ENCODE measurements at places on chromosomes 6 and 20.

DNA sequence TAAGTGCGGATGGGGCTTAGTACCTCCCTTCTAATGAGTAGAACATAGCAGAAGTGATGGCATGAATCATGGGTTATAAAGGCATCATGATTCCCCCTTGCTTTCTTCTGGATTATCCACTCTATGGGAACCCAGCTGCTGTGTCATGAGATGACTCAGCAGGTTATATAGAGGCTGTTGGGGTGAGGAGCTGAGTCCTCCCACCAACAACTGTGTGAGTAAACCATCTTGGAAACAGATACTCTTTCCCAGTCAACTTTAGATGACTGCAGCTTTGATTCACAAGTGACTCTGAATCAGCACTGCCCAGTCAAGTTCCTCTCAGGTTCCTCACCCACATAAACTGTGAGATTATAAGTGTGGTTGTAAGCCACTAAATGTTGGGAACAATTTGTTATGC lies 46.3 kb downstream of the FAM83B start:
- DNase-seq: no peak

DNA sequence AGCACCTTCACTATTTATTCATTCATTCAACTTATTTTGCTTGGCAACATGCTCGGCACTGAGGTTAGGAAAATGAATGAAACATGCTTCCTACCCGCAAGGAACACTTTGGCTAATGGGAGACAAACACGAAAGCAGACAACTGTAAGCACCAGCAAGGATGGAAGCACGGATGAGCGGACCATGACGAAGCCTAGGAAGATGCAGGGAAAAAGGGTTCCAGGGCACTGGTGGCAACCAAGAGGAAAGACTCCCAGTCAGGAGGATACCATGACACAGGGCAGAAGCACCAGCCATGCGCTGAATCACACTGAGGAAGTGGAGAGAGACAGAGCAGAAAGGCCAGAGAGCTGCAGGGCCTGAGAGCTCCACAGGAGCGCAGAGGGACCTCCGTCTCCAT lies 9.8 kb downstream of the PDE10A start:
- DNase-seq: no peak

GRCh38 chr20:4637081-4637797 lies 84.5 kb upstream of the PRND start:
- DNase-seq: no peak

DNA sequence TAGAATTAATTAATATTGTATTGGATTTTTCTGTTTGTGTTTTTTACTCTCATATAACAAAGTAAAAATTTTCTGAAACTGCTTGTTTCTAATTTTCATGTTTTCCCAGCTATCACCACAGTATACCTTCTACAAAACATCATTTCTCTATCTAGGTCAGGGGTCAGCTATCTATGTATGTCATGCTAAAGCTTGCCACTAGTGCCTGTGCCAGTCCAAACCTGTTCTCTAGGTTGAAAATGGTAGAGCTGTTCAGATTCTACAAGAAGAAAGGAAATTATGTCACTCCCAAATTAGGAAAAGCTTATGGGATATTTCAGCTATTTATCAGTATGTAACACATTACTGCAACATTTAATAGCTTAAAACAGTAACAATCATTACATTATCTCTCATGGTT lies 5.8 kb upstream of the ME1 start:
- DNase-seq: no peak

GRCh38 chr6:91653895-91654294 lies 1067.0 kb upstream of the MAP3K7 start:
- no peak for DNase-seq

- no peak for DNase-seq
These were observed 12.8 kb upstream of the ZNF831 start for GRCh38 chr20:59150821-59151251.

- DNase-seq: no peak
These were observed 23.1 kb downstream of the TFAP2A start for GRCh38 chr6:10391799-10392198.

DNA sequence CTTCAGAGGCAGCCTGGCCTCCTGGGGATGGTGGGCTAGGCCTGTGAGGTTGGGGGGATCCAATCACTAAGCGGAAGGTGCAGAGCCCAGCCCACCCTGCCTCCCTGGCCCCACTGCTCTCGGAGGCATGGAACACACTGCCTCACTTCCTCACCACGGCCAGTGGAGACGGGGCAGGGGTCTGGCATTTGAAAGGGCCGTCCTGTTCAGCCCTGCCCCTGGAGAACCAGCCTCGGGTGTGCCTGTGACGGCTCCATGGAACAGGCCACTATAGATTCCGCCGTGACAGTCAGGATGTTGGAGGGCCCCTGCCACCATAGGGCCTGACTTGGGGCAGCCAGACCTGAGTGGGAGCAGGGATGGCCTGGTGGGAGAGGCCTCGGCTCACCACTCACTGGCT lies 110.2 kb downstream of the DACT2 start:
- no peak for DNase-seq

- DNase-seq: no peak
These were observed 129.2 kb upstream of the SNX9 start for GRCh38 chr6:157693867-157694266.

DNA sequence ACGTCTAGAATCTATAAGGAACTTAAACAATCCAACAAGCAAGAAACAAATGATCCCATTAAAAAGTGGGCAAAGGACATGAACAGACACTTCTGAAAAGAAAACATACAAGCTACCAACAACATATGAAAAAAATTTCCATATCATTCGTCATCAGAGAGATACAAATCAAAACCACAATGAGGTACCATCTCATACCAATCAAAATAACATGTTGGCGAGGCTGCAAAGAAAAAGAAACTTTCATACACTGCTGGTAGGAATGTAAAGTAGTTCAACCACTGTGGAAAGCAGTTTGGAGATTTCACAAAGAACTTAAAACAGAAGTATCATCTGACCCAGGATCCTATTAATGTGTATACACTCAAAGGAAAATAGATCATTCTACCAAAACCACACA lies 243.9 kb upstream of the RUNX2 start:
- DNase-seq: no peak

DNA sequence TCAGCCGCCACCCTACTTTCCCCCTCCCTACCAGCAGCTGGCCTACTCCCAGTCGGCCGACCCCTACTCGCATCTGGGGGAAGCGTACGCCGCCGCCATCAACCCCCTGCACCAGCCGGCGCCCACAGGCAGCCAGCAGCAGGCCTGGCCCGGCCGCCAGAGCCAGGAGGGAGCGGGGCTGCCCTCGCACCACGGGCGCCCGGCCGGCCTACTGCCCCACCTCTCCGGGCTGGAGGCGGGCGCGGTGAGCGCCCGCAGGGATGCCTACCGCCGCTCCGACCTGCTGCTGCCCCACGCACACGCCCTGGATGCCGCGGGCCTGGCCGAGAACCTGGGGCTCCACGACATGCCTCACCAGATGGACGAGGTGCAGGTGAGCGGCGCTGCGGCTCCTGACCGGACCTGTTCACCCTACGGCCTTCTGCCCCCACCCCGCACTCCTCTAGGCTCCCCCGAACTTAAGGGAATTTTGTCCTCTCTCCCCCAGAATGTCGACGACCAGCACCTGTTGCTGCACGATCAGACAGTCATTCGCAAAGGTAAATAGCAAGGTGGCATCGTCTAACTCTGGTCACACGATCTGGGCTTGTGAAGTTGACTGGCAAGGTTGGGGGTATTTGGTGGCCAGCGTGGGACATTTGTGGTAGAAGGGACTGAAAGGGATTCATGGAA lies 2.3 kb downstream of the TFAP2C start:
- DNase-seq: no peak

DNA sequence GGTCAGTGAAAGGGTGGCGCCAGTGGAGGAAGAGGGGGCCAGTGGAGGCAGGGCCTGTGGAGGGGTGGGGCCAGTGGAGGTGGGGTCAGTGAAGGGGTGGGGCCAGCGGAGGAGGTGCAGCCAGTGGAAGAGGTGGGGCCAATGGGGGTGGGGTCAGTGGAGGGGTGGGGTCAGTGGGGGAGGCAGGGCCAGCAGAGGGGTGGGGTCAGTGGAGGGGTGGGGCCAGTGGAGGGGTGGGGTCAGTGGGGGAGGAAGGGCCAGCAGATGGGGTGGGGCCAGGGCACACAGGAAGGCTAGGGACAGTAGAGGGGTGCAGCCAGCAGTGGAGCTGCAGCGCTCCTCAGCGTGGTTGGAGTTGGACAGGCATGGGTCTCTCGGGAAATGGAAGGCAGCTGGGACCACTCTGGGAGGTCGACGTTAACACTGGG lies 18.7 kb downstream of the ADRM1 start:
- no peak for DNase-seq

DNA sequence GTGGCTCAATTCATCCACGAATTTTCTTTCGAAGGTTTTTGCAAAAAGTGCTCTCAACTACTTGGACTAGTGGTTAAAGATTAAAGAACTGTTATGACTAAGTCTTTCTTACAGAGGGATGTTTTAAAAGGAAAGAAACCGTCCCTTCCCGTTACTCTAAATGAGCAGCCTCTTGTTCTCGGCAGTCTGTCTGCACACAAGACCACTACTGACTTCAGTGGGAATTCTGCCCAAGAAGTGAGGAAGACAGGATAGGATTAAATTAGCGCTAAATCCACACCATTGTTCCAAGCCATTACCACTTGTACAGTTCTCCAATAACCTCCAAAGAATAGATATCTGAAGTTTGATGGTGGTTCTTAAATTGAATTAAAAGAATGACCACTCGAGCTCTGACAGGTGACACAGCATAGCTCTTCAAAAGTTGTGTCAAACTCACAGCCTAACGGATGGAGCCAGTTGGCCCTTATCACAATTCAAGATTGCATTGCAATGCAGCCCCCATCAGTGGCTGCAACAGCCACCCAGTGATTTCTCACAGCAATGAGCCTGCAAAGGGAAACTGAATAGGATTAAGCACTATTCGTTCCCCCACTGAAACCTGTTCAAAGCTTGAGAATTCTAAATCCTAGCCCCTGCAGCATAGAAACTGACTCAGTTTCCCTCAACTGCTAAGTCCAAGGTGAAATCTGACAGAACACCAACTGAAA lies 1.8 kb downstream of the EPB41L2 start:
- peak; percentile 11 for DNase-seq

- no peak for DNase-seq
These were observed 18.6 kb upstream of the MYT1 start for GRCh38 chr20:64145458-64146300.

GRCh38 chr6:25895771-25896170 lies 21.7 kb upstream of the SLC17A3 start:
- DNase-seq: no peak

DNA sequence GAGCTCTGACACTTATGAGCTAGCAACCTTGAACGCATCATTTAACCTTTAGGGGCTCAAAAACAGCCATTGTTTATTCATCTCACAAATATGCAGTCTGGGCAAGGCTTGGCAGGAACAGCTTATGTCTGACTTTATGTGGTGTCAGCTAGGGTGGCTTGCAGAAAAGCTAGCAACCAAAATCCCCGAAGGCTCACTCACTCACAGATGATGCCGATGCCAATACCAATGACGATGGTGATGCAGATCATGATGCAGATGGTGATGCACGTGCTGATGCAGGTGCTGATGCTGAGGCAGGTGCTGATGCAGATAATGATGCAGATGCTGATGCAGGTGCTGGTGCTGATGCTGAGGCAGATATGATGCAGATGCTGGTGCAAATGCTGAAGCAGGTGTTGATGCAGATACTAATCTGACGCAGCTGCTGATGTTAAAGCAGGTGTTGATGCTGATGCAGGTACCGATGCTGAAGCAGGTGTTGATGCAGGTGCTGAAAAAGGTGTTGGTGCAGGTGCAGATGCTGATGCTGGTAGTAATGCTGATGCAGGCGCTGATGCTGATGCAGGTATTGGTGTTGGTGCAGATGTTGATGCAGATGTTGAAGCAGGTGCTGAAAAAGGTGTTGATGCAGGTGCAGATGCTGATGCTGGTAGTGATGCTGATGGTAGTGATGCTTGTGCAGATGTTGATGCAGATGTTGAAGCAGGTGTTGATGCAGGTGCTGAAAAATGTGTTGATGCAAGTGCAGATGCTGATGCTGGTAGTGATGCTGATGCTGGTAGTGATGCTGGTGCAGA lies 195.6 kb downstream of the NFATC2 start:
- DNase-seq: no peak

DNA sequence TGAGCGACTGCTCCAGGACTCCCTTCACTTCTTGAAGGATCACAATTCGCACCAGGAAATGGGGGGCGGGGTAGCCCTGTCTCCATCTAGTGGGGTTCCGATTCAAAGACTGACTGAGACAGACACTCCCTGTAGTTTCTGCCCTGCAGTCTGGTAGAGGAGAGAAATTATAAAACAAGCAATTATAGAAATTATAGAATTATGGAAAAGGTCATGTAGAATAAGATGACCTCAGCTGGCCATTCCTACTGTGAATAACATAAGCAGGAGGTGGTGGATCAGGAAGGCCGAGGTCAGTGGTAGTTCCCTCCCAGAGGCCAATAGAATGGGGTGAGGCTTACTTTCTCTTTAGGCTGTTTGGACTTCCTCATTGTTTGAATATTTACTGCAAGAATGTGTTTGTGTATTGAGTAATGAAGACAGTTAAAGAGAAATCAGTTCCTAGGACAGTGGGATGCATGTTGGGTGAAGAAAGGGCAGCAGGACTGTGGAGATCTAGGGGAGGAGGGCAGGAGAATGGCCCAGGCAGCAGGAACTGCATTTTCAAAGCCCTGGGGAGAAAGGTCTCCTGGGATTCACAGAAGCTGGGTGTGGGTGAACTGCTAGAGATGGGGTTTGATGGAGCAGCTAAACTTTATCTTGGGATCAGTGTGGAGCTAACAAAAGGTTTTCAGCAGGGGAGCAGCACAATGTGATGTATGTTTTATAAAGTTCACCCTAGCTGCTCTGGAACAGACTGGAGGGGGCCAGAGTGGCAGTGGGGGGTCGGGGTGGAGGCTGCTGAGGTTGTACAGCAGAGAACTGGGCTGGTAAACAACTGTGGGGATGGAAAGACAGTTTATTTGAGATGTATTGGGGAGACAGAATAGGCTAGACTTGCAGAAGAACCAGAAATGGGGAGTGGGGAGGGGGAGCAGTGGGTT lies 2.1 kb downstream of the ZNF341 start:
- peak; percentile 33 for DNase-seq

DNA sequence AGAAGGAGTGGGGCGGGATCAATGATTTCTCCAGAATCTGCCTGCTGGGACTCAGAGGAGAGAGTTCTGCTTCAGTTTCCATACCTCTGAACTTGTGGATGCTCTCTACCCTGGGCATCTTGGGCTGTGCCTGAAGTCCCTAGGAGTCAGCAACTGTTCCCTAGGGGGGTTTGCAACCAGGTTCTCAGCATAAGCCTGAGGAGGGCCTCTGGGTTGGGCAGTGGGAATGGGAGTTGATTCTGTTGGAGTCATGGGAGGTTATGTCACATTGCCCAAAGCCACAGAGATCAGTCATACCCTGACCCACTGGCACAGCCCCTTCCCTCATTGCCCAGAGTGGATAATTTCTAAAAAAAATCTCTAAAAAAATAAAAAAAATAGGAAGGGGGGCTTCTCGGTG lies 47.4 kb downstream of the MOCS1 start:
- no peak for DNase-seq

GRCh38 chr6:51633424-51633823 lies 454.0 kb downstream of the PKHD1 start:
- no peak for DNase-seq
